ENCODE measurements at places on chromosomes 6 and 20. TPM values are rescaled to one million over a fixed set of nuclear protein-coding genes. Genes with fewer than 3 reads are reported as not detected.
A peak's percentile ranks its signal among the peaks of the same experiment; 100 is the strongest.

The AVP gene
- not detected for total RNA-seq

GRCh38 chr20:46808565-46808964 lies 86.1 kb upstream of the EYA2 start:
- ATAC-seq: no peak

GRCh38 chr20:911882-912600 lies 4.1 kb downstream of the ANGPT4 start:
- ATAC-seq: no peak

GRCh38 chr6:56387621-56388414 lies 140.4 kb upstream of the COL21A1 start:
- ATAC-seq: peak; percentile 52

- ATAC-seq: no peak
These were observed 435.3 kb downstream of the CD83 start for GRCh38 chr6:14552891-14553290.

DNA sequence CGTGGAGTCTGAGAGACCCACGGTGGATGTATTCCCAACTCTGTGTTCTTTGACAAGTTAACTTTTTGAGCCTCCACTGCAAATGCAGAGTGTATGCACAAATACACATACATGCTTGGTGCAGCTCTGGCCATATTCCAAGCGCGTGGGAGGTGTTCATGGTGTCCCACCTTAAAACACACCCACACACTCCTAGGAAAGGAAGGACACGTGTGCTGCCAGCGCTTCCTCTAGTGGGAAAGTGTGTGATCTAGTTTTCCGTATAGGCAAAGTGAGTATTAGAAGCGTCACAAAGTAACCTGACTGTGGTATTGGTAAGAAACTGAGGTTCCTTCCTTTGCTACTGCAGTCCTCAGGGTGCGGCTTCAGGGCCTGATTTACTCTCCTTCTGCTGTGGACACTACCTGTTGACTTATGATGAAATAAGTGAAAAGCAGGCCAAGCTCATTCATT lies 36.0 kb upstream of the MPC1 start:
- ATAC-seq: no peak

- ATAC-seq: no peak
These were observed 589.7 kb downstream of the CBLN4 start for GRCh38 chr20:55415567-55416142.

DNA sequence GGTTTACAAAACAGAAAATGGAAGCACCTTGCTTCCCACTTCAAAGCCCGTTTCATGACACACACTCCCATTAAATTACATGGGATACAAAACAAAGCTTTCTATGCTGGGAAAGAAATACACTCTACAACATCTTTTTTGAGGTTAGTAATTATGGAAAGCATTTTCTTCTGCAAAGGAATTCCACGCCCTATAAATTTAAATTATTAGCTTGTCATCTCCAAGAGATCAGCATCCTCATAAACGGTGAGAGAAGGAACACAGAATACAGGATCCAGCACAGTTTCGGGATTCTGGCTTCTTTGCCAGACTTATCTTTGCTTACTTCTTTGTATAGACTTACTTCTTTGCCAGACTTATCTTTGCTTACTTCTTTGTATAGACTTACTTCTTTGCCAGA lies 1.3 kb upstream of the SMPDL3A start:
- no peak for ATAC-seq

Measured in esophagus mucosa (tissue), 1 donor.